ENCODE measurements at places on chromosomes 16 and 17. TPM values are rescaled to one million over a fixed set of nuclear protein-coding genes. Genes with fewer than 3 reads are reported as not detected.

GRCh38 chr16:49615576-49615975 lies 240.3 kb downstream of the ZNF423 start:
- no peaks in the 10 kb centered on the region for H3K27me3 ChIP-seq
- no peak overlapping the region for H3K27ac ChIP-seq
- no peak for DNase-seq
- peaks cover 8% of the 10 kb centered on the region for H3K4me1 ChIP-seq

DNA sequence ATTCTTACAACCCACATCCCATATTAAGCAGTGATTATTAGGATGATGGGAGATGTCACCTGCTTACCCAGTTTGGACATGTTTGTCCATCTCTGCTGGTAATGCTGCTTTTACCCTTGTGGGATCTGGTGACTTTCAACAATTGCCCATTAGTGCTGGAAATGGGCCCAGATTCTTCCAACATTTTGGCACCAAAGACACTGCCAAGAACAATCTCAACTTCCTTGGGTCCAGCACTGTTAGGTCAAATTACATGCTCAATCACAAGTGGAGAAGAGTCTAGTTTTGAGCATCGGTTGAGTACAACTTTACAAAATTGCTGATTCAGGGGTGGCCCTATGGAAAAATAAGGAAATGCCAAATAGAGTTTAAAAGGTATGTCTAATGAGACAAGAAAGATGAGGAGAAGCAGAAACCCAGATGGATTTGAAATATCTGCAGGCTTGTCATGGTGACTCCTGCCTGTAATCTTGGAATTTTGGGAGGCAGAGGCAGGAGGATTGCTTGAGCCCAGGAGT lies 13.0 kb upstream of the ZFP3 start:
- H3K4me1 ChIP-seq = no peaks in the 10 kb centered on the region
- no peaks in the 10 kb centered on the region for H3K36me3 ChIP-seq
- H3K27me3 ChIP-seq = no peaks in the 10 kb centered on the region
- DNase-seq = no peak

DNA sequence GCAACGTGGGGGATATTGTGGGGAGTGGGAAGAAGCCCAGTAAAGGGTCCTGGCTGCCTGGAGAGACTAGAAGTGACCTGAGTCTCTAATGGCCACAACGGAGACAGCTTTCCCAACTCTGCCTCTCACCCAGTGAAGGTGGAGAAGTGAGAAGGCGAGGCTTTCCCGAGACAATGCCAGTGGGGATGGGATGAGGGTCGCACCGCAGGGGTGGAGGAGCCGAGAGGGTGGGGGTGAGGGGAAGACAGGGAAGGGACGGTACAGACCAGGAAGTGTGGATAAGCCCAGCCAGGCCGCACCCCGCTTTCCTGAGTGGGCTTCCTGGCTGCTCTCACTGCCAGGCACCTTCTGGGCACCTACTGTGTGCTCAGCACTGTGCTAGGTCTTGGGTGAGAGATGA lies 7.5 kb upstream of the SPPL2C start:
- H3K4me3 ChIP-seq = no peak overlapping the region
- no peaks in the 10 kb centered on the region for H3K4me1 ChIP-seq
- no peak for DNase-seq
- H3K27me3 ChIP-seq = no peaks in the 10 kb centered on the region
- no peaks in the 10 kb centered on the region for H3K36me3 ChIP-seq

- H3K36me3 ChIP-seq = no peaks in the 10 kb centered on the region
- DNase-seq = peak; percentile 59
- no peak overlapping the region for H3K4me3 ChIP-seq
- H3K27me3 ChIP-seq = no peaks in the 10 kb centered on the region
- H3K27ac ChIP-seq = no peak overlapping the region
These were observed 77.5 kb upstream of the N4BP1 start for GRCh38 chr16:48687421-48688038.

DNA sequence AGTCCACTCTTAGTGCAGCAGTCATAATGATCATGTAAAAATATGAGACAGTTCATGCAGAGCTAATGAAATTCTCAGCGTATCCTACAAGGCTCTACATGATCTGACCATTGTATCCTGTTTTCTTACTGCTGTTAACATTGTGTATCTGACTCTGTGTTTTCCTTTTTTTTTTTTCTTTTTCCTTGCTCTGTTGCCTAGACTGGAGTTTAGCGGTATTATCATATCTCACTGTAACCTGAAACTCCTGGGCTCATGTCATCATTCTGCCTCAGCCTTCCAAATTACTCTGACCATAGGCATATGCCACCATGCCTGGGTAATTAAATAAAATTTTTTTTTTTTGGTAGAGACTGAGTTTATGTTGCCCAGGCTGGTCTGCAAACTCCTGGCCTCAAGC lies 12.1 kb downstream of the DUS2 start:
- DNase-seq = no peak
- H3K27ac ChIP-seq = no peak overlapping the region
- no peaks in the 10 kb centered on the region for H3K27me3 ChIP-seq
- no peaks in the 10 kb centered on the region for H3K4me1 ChIP-seq

GRCh38 chr17:41663451-41664171 lies 25.1 kb upstream of the EIF1 start:
- H3K4me1 ChIP-seq = peaks cover 23% of the 10 kb centered on the region
- DNase-seq = no peak
- no peak overlapping the region for H3K4me3 ChIP-seq

DNA sequence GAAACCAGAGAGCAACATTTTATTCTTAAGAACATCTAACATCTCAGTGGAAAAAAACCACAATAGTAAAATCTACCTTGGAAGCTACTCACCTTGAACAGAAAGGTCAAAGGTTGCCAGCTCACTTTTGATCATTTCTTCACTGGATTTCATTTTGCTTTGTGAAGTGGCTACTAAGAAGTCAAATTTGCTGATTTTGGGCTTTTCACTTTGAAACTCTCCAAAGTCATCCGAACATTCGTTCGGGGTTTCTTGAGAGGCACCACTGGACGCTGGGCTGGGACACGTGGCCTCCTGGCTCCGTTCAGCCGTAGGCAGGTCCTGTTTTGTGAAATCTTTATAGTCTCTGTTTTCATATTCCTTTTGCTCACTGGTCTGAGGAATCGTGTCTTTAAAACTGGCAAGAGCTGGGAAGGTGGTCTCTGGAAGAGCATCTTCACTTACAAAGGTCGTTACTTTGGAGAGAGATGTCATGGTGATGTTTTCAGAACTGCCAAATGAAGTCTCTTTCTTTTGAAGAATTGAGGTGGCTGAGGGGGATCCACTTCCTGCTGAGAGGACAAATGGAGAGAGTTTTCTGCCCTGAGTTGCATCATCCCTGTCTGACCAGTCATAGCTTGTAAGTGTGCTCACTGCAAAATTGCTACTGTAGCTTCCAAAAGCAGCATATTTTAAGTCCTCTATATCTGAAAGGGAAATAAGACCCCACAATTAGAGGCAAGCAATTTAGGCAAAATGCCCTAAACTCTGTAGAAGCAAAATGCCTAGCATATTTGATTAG lies 52.4 kb downstream of the DUSP14 start:
- H3K36me3 ChIP-seq = peaks cover 30% of the 10 kb centered on the region
- no peaks in the 10 kb centered on the region for H3K4me1 ChIP-seq
- H3K27me3 ChIP-seq = no peaks in the 10 kb centered on the region
- no peak overlapping the region for H3K4me3 ChIP-seq
- H3K27ac ChIP-seq = no peak overlapping the region

- no peak overlapping the region for H3K27ac ChIP-seq
- no peak overlapping the region for H3K4me3 ChIP-seq
- peaks cover 26% of the 10 kb centered on the region for H3K4me1 ChIP-seq
- H3K27me3 ChIP-seq = no peaks in the 10 kb centered on the region
These were observed 857 bp downstream of the TMC8 start for GRCh38 chr17:78131172-78132083.

- no peak overlapping the region for H3K4me3 ChIP-seq
- peak; percentile 74 for DNase-seq
- peaks cover 2% of the 10 kb centered on the region for H3K27me3 ChIP-seq
- H3K4me1 ChIP-seq = peaks cover 6% of the 10 kb centered on the region
- no peaks in the 10 kb centered on the region for H3K36me3 ChIP-seq
- no peak overlapping the region for H3K27ac ChIP-seq
These were observed 84.9 kb downstream of the HS3ST2 start for GRCh38 chr16:22898874-22899348.

DNA sequence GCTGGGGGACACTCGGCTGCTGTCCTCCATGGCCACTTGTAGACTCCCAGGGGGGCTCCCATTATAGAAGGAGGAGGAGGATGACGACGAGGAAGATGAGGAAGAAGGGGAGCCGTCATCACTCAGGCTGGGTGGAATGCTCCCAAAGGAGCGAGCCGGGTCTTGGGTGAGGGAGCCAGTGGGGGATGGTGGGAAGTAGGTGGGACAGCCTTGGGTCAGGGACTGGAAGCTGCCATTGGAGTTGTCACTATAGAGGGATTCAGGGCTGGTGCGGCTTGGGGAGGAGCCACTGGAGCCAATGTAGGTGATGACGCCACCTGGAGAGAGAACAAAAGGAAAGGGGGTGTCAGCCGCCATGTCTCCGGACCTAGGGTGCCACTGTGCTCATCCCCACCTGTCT lies 3.3 kb downstream of the NR1D1 start:
- peaks cover 34% of the 10 kb centered on the region for H3K4me1 ChIP-seq
- H3K36me3 ChIP-seq = no peaks in the 10 kb centered on the region
- H3K27me3 ChIP-seq = no peaks in the 10 kb centered on the region
- H3K27ac ChIP-seq = no peak overlapping the region

DNA sequence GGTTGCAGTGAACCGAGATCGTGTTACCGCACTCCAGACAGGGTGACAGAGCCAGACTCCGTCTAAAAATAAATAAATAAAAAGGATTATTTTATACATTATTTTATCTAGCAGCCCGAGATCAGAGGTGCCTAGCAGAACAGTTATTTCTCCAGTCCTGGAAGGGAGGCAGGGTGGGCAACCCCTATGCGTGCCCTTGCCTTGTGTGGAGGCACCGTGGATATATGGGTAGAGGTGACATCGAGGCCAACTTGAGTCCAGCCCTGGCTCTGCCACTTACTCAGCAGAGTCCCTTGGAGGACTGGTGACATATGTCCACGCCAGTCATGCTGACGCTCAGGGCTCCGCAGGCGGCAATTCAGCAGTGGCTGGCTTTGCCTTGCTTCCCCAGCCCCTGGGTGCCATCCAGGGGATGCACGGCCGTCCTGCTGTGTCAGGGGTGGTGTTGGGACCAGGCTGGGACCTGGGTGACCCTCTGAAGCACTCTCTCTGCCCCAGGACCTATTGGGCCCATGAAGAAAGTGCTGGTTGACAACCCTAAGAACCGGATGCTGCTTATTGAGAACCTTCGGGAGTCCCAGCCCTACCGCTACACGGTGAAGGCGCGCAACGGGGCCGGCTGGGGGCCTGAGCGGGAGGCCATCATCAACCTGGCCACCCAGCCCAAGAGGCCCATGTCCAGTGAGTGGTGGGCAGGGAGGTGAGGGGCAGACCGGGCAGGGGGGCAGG lies 13.2 kb downstream of the GALK1 start:
- H3K27ac ChIP-seq = no peak overlapping the region
- DNase-seq = no peak
- no peaks in the 10 kb centered on the region for H3K27me3 ChIP-seq
- no peaks in the 10 kb centered on the region for H3K36me3 ChIP-seq
- no peak overlapping the region for H3K4me3 ChIP-seq

- H3K36me3 ChIP-seq = no peaks in the 10 kb centered on the region
- no peaks in the 10 kb centered on the region for H3K4me1 ChIP-seq
- no peak overlapping the region for H3K4me3 ChIP-seq
- no peaks in the 10 kb centered on the region for H3K27me3 ChIP-seq
These were observed 294.2 kb upstream of the C16orf82 start for GRCh38 chr16:26772503-26772902.

DNA sequence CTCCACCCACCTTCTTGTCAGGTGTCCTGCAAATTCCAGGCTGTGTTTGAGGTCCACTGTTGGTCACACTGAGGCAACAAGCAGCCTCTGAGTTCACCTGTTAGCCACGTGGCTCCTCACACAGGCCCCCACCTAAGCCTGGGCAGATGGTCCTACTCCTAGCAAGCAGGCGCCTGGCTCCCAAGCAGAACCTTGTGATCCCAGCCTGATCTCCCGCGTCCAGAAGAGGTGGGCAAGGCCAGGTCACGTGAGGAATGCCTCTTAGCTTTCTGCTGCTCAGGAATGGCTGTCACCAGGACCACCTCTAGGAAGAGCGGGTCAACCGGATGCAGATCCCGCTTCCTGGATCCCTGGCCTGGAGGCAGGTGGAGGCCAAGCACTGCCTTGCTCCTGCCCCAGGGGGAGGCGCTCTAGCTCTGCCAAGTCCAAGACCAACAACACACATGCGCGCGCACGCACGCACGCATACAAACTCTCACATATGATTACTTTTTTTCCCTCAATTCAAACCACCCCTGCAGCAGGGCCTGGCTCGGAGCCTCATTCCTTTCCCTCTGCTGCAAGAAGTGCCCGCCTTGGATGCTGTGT lies 9.5 kb downstream of the CYB561 start:
- no peak overlapping the region for H3K4me3 ChIP-seq
- no peak overlapping the region for H3K27ac ChIP-seq
- peaks cover 4% of the 10 kb centered on the region for H3K36me3 ChIP-seq
- peak; percentile 27 for DNase-seq

GRCh38 chr17:8311131-8311790 lies 1.2 kb downstream of the ARHGEF15 start:
- H3K4me1 ChIP-seq = peaks cover 31% of the 10 kb centered on the region
- DNase-seq = peak; percentile 46
- no peaks in the 10 kb centered on the region for H3K27me3 ChIP-seq
- peak overlapping the region; percentile 48 for H3K27ac ChIP-seq
- H3K4me3 ChIP-seq = peak overlapping the region; percentile 60

GRCh38 chr16:71250461-71251235 lies 20.1 kb upstream of the HYDIN start:
- H3K27ac ChIP-seq = no peak overlapping the region
- H3K27me3 ChIP-seq = no peaks in the 10 kb centered on the region
- no peaks in the 10 kb centered on the region for H3K4me1 ChIP-seq
- no peak overlapping the region for H3K4me3 ChIP-seq
- H3K36me3 ChIP-seq = no peaks in the 10 kb centered on the region
- no peak for DNase-seq

- no peak for DNase-seq
- H3K4me1 ChIP-seq = no peaks in the 10 kb centered on the region
- H3K36me3 ChIP-seq = no peaks in the 10 kb centered on the region
- H3K27ac ChIP-seq = no peak overlapping the region
These were observed 30.4 kb downstream of the ATP2C2 start for GRCh38 chr16:84398701-84399100.

GRCh38 chr16:6684076-6684673 lies 648.5 kb upstream of the RBFOX1 start:
- H3K36me3 ChIP-seq = no peaks in the 10 kb centered on the region
- no peak overlapping the region for H3K4me3 ChIP-seq
- no peak overlapping the region for H3K27ac ChIP-seq
- H3K4me1 ChIP-seq = no peaks in the 10 kb centered on the region

- peaks cover 5% of the 10 kb centered on the region for H3K27me3 ChIP-seq
- no peaks in the 10 kb centered on the region for H3K36me3 ChIP-seq
- no peak overlapping the region for H3K27ac ChIP-seq
These were observed 23.8 kb downstream of the TBC1D3B start for GRCh38 chr17:36152639-36153120.

The TPSB2 gene
- not detected for total RNA-seq

The RNF222 gene
- not detected for total RNA-seq

The TTLL6 gene
- not detected for total RNA-seq

The TXNL4B gene
- total RNA-seq = 12.7 TPM

The KRTAP4-5 gene
- total RNA-seq = not detected

The KRTAP9-2 gene
- total RNA-seq = not detected

The KCTD19 gene
- 0.44 TPM for total RNA-seq

The FA2H gene
- not detected for total RNA-seq

The HCFC1R1 gene
- total RNA-seq = 25.8 TPM

The SPOP gene
- total RNA-seq = 61.9 TPM

The TBC1D3H gene
- not detected for total RNA-seq

The DLX3 gene
- total RNA-seq = not detected

The PLLP gene
- 3.1 TPM for total RNA-seq

The CCDC154 gene
- 0.25 TPM for total RNA-seq
